Breast epithelium (tissue), 4 donors: ENCODE measurements at places on chromosomes 5 and 9. TPM values are rescaled to one million over a fixed set of nuclear protein-coding genes. Genes with fewer than 3 reads are reported as not detected.

GRCh38 chr9:133023117-133023890, 7.5 kb upstream of the GTF3C5 start:
- no peak for DNase-seq

- no peak for DNase-seq
These were observed 77.7 kb downstream of the TUSC1 start for GRCh38 chr9:25600501-25600900.

DNA sequence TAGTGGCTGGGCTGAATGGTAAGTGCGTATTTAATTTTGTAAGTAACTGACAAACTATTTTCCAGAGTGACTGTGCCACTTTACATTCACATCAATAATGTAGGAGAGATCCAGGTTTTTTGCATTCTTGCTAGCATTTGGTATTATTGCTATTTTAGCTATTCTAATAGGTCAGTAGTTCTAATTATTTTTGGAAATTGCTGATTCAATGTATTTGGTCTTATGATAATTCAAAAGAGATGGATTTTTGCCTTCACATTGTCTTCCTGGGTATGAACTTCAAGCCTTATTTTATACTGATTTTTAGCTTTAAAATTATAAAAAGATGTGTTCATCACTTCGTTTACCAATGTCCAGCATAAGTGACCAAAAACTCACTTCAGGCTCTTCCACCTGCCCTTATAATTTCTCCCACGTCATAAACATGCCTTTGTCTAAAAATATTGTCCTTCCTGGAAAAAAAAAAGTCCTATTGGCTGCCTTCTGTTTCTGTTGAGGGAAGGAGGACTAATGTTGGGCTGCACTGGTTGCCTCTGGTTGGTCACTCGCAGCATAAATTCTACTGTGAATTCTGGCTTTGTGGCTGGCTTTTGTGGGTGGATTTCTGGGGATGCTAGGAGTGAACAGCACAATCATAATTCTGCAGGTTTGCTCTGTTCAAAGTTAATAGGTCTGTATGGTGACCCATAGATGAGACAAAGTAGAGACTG, 15.2 kb downstream of the FOXD1 start:
- DNase-seq, result no peak

- DNase-seq, result no peak
These were observed 138.4 kb upstream of the KIF2A start for GRCh38 chr5:62167561-62168057.

- DNase-seq, result no peak
These were observed 130.9 kb downstream of the DOCK2 start for GRCh38 chr5:169767938-169768337.

DNA sequence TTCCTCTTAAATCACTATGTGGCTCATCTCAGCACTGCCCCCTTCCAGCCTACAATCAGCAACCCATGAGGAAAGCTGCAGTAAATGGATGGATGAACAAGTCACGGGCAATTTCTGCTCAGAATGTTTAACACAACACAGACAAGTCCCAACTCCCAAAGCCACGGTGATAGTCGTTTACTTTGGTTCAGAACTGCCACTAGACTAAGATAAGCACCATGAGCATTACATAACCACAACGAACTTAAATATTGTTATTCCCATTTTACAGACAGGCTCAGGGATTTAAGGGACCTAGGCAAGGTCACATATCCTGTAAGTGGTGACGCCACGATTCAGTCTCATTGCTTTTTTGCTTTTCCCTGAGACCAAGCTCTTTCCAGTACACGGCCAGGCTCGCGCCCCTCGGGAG, 2.0 kb upstream of the SMIM27 start:
- DNase-seq, result no peak

GOLM1 gene
- total RNA-seq, result 17.1 TPM

ACTBL2 gene
- not detected for total RNA-seq

PPP2R2B gene
- 0.33 TPM for total RNA-seq

IL6ST gene
- 722 TPM for total RNA-seq

FAM120A gene
- 71.0 TPM for total RNA-seq

C5orf58 gene
- 0.15 TPM for total RNA-seq

FOXD4 gene
- total RNA-seq, result 0.44 TPM

NMUR2 gene
- not detected for total RNA-seq

SPTAN1 gene
- total RNA-seq, result 217 TPM

TGFBI gene
- 45.2 TPM for total RNA-seq

C5orf63 gene
- total RNA-seq, result 2.4 TPM

CTXN3 gene
- total RNA-seq, result not detected
